ENCODE measurements at places on chromosomes 2 and 18.

- no peak for DNase-seq
Measured at GRCh38 chr2:239609607-239610310, 208.9 kb upstream of the HDAC4 start.

DNA sequence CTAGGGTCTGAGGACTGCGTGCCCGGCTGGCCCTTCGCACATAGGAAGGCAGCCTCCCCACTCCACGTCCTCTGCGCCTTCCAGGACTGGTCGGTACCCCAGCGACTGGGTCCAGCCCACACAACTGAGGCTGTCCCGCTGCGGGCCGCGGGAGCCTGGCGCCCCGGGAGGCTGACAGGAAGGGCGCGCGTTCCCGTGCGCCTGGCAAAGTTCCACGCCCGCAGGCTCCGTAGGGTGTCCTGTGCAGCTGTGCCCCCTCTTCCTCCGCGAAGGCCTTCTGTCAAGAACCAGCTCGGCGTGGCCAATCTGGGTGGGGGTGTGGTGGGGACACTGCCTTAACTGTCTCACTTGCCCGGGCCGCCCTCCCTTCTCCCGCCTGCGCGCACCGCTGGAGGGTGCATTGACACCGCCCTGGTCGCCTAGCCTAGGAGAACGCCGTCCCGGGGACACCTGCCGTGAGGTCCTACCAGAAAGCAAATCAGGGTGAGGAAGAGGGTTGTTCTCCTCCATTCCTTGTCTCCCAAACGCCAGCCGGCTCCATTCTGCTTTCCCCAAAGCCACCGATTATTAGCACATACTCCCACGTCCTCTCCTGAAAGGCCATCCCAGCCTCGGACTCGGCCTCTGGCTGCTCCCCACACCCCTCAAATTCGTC is 618 bp upstream of the LYPD1 start:
- no peak for DNase-seq

- DNase-seq = no peak
Measured at GRCh38 chr18:63550068-63550467, 7.9 kb downstream of the SERPINB12 start.

DNA sequence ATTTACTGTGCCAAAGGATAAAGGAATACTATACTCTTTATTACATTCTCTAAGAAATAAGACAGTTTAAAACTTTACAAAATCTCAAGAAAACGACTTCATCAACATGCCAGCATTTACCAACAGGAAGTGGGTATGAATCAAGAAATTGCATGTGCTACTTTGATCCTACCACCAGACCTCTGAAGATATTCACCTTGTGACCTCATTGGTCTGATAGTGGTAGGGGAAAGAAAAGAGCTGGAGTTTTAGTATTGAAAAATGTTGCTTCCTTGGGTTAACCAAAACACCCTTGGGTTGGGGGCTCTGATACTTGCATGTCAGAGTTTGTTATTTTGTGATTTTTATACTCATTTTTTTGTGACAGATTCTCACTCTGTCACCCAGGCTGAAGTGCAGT is 84.1 kb upstream of the LPIN2 start:
- DNase-seq = no peak

DNA sequence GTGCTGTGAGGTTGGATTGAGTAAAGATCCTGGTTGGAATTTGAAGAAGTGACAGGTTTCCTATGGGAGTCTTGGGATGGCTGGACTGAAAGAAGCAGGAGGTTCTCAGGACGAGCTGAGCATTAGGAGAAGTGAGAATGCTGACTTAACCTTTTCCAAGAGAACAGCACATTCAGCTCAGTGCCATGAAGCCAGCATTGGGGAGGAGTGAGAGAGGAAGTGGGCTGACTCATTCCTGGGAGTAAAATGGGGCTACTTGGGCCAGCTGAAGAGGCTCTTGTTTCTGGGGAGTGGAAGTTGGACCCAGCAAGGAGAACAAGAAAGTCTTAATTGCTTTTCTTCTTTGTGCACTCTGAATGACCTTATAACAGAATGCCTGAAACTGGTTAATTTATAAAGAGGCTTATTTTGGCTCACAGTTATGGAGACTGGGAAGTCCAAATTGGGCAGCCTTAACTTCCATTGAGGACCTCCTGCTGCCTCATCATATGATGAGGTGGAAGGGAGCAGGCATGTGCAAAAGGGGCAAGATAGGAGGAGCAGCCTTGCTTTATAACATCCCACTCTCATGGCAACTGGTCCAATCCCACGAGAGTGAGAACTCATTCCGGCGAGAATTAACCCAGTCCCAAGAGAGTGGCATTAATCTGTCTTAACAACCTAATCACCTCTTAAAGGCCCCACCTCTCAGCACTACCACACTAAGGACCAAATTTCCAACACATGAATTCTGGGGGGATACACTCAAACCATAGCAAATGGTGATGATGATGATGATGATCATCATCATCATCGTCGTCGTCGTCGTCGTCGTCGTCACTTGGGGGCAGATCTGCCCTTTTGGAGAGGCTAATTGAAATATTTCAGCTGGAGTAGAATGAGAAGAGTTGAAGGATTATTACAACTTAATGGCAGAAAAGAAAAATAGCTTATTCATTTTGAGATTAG is 26.1 kb downstream of the DGUOK start:
- DNase-seq = no peak
